ENCODE measurements at places on chromosomes 3 and 15.

GRCh38 chr3:16614033-16615031 is 9.1 kb upstream of the DAZL start:
- no peak for DNase-seq

DNA sequence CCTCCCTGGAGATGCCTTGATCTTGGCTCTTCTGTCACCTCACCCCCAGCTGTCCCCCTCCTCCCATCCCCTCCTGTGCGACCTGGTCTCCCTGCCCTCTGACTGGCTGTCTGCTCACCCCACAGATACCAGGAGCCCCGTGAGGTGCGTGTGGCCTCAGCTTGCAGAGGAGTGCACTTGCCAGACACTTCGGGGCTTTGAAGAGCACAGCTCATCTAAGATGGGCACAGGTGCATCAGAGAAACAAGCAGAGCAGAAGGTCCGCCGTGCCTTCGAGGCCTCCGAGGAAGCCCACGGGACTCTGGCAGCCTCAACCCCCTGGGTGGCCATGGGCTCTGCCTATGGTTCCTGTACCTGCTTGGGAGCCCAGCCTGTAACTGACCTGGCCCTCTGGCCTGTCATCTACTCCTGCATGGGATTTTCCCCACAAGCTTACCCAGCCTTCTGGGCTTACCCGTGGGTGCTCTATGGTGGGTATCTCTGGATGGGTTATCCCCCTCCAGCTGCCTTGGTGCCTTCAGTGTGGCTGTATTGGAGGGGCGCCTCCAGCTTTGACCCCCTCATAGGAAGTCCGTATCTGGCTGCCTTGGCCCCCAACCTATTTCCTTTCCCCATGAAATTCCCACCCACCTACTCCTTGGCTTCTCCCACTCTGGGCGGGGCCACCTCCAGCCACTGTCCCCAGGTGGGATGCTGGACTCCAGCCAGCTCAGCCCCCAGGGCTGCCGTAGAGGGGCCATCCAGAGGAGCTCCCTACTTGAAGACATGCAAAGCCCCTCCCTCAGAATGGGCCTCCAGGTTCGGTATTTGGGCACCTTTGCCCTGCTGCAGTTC is 3.8 kb downstream of the PRR23E start:
- DNase-seq: no peak

- no peak for DNase-seq
Observed at GRCh38 chr3:153289334-153289808, 127.3 kb downstream of the RAP2B start.

DNA sequence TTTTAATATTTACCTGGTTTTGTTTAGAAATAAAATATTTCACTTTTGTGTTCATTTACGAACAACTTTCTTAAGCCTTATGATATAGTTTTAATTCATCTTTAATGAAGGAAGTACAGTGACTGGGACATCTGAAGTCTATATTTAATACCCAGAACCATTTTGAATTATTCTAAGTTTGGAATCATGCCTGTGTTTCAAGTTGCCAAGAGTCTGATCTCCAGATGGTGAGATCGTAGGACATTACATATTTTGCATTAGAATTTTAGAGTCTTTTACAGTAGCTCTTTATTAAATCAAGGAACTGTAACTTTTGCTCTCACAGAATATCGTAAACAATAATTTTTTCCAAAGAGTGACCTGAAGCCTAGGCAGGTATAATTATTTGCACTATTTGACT is 420.7 kb downstream of the SI start:
- DNase-seq: no peak

- DNase-seq: no peak
Observed at GRCh38 chr15:67101911-67102598, 36.7 kb downstream of the SMAD3 start.

DNA sequence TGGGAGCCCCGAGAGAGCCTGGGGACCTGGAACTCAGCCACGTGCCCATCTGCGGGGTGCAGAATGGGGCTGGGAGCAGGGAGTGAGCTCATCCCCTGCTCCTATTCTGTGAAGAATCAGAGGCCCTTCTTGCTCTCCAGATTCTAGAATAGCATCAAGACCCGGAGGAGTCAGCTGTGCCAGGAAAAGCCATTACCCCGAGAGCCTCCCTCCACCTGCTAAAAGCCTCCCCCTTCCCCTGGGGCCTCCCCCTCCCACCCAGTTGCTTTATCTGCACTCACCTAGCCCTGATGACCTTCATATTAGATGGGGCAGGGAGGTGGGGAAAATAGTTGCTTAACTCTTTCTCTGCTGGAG is 23.1 kb downstream of the CCDC33 start:
- no peak for DNase-seq

DNA sequence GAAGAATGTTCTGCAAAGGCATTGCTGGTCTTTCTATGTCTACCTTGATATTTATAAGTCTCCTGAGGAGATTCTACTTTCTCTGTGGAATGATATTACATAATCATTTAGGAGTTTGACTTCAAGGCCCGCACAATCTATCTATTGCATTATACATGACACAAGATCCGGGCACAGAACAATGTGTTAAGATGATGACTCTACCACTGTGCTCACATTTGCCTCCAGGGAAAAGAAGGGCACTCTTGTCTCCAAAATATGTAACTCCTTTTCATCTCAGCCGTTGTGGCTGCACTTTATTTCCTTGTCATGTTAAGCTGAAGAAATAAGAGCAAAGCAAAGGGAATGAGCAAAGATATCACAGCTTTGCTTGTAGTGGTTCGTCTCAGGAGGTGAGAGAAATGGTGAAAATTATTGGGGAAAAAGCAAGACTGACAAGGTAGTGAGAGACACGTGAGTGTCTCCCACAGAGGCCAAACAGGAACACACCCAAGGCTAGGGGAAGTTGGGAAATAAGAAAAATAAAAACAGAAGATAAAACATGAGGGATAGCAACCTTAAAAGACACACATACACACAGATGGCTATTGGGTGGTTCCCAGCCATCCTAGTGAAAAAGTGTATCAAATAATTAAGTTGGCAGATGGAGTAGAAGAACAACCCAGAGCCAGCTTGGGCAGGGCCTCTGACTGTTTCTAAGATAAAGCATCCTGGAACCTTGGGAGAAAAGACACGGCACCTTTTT is 184.3 kb downstream of the P3H2 start:
- no peak for DNase-seq

- no peak for DNase-seq
Observed at GRCh38 chr3:184186902-184187207, 856 bp downstream of the ABCF3 start.

DNA sequence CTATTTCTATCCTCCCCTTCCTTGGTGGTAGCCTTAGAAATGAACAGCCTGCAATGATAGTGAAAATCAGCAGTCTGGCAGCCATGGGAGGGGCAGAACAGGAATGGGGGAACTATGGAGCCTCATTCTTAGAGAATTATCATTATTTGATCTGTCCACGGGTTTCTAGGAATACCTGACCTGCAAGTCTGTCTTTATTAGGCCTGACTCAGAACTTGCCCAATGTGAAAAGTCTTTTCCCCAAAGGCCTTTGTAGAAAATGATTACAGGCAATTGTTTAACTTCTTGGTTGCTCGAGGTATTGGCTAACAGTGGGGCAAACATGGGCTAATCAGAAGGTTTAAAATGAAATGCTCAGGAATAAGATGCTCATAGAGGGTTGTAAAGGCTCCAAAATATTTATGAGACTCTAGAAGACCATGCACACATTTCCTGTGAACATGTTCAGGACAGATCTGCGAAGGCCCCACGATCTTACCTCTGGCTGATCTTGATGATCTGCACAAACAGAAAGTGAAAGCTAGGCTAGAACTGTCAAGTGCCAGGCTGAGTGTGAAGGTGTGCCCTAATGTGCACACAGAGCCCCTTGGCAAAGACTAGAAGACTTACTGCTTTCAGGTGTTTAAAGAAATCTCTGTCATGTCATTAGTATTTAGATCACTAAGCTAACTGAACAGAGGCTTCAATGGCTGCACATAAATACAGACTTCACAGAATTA is 39.6 kb upstream of the LAMP3 start:
- no peak for DNase-seq

- no peak for DNase-seq
Observed at GRCh38 chr3:45205126-45205525, 21.0 kb downstream of the TMEM158 start.

DNA sequence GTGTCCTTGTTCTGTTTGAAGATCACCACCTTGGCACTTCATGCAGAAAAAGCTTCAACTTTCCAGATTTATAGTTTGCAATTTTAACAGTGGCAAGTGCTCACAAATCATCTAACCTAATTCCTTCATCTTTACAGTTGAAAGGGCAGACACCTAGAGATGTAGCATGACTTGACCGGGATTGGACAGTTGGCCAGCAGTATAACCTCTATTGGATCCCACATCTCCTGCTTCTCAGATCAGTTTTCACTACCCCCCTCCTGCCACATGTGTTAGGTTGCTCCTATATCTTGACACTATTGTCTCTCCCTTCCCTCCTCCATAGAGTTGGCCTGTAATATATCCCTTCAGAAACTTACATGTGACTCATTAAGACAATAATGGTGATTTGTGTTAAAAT is 206.0 kb upstream of the SEMA6D start:
- DNase-seq: no peak

DNA sequence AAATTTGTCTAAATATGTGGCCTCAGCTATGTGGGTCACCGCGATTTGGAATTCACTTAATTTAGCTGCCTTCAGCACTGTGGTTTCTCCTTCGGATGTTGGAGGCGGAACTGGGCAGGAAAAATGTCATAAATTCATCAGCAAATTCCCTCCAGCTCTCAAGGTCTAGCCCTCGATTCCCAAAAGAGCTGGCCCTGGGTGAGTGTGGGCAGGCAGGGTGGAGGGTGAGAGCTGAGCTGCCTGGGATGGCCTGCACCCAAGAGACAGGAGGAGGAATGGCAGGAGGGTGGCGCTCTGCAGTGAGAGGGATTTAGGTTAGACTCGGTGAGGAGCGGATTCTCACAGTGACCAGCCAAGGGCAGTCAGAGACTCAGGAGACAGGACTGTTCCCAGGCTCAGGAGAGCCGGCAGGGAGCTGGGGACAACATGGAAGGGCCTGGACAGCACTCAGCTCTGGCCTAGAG is 57.1 kb downstream of the FEM1B start:
- DNase-seq: no peak

DNA sequence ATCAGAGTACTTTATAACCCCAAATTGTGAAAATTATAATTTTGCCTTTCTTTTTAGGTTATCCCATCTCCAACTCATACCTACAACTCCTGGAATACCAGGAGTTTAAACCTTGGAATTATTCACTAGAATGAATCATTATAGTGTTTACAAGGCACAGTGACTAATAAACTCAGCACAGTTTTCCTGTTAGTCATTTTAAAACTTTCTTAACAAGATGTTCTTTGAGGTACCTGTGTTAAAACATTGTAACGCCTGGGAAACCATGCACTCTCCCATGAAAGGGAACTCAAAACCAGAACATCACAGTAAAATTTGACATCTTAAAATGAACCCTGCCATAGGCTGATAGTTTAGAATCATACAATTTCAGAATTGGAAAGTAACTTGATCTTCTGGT is 132.4 kb upstream of the OSTN start:
- DNase-seq: no peak

DNA sequence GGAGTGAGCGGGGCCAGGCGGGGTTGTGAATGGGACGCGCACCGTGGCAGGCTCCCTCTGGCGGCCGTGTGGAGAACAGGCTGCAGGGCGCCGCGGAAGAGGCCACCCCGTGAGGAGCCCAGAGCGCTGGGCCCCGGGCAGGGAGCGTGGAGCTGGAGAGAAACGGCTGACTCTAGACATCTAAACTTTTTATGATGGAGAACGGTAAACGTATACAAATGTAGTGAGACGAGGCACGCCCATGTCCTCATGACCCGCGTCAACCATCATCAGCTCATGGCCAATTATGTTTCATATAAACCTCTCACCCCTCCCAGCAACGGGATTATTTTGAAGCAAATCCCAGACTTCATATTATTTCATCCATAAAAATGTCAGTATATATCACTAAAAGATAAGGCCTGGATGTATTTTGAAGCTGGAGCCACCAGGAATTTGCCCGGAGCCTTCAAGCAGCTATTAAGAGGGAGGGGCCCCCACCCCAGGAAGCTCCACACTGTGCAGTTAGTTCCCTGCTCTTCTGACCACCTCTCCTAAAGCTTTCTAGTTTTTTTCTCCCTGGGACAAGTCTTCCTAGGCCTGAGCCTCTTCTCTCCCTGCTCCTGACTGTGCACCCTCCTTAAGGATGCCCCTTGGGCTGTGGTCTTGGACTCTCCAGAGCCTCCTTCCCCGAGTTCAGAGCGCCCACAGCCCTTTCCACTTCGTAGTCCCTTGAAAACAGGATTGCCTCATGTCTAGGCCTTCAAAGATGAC is 149.5 kb downstream of the SMAD6 start:
- DNase-seq: peak; percentile 33

GRCh38 chr3:39724233-39724846 is 85.1 kb upstream of the MYRIP start:
- DNase-seq: no peak

GRCh38 chr3:26687466-26687865 is 64.9 kb downstream of the LRRC3B start:
- DNase-seq: no peak

DNA sequence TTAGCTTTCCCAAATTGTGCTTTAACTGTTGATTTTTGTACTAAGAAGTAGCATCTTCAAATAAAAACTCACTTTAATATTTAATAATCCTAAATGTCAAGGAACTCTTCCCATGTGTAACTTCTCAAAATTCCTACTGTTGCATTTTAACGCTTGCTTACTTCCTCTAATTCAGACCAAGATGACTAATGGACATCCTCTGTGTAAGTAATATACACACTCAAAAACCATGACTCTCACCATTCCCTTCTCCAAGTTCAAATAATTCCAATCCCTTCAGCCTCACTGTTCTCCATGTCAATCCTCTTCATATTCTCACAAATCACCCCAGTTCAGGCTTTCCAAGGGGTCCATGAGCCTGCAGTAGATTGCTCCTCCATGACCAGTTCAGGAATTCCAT is 13.0 kb downstream of the MRPL46 start:
- no peak for DNase-seq

DNA sequence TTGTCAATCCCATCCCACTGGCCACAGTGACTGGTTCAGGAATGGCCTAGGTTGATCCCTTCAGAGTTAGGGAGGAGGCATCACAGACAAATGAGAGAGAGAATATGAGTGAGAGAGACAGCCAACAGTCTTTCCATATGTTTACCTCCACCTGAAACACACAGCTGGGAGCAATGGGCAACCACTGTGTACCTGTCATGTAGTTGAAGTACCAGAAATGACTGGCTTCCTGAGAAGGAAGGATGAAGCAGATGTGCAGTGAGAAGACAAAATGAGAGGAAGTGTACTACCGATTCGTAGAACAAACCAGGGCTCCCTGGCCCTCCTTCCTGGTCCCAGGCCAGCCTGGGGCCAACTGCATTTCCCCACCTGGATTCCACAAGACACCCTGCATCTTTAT is 27.4 kb downstream of the SRGAP3 start:
- no peak for DNase-seq

- no peak for DNase-seq
Observed at GRCh38 chr15:62584301-62585235, 419.5 kb upstream of the C2CD4B start.

Data from effector CD8-positive, alpha-beta T cell (primary cell).